ENCODE measurements at places on chromosomes 6 and 20.
A peak's percentile ranks its signal among the peaks of the same experiment; 100 is the strongest.

GRCh38 chr20:24160563-24161281 lies 172.1 kb upstream of the GGTLC1 start:
- peak; percentile 35 for DNase-seq

DNA sequence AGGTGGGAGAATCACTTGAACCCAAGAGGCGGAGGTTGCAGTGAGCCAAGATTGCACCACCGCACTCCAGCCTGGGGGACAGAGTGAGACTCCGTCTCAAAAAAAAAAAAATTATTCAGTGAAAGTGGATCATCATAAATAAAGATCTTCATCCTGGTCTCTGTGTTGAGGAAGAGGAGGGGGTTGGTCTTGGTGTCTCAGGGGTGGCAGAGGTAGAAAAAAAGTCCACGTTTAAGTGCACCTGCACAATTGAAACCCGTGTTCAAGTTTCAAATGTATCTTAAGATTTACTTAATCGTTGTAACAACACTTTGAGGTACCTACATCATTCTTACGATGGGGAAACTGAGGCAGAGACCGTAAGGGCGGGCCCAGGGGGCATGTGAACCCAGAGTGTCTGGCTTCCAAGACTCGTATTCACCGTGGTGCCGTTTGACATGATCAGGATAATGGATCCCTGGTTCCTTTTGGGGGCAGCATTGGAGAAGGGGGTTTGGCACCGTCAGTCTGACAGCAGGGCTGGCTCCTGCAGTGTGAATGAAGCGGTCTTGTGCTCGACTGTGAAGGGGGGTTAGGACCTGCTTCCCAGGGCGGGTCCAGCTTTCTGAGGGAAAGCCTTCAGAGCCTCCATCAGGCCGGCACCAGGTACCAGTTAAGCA lies 32.9 kb upstream of the ID1 start:
- DNase-seq = peak; percentile 32

DNA sequence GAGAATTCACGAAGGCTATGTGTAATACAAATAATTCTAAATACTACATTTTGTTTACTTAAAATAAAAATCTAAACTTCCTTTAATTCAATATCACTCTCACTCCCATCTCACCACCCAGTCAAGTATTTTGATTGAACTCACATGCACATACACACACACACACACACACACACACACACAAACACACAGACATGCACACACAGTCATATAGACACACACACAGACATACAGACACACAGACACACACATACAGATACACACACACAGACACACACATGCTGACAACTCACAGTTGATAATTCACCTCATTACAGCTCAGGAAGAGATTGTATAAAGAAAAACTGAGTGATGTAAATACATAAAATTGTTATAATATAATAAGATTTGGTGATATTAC lies 559.8 kb upstream of the SLC35B3 start:
- no peak for DNase-seq

GRCh38 chr6:82891076-82891475 lies 174.6 kb downstream of the UBE3D start:
- DNase-seq = no peak

DNA sequence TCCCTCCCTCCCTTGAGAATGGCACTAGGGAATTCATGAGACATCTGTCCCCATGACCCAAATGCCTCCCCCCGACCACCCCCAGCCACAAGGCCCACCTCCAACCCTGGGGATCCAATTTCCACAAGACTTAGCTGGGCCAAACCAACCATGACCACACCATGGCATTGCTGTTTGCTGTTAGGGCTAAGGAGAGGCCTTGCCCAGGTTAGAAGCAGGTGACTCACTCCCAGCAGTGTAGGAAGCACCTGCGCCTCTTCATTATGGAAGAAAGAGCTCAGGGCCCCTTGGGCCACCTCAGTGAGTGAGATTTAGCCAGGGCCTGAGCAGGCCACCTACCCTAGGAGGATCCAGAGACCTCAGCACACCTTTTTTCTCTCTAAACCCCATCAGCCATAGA lies 337.9 kb downstream of the TAF4 start:
- DNase-seq = no peak

DNA sequence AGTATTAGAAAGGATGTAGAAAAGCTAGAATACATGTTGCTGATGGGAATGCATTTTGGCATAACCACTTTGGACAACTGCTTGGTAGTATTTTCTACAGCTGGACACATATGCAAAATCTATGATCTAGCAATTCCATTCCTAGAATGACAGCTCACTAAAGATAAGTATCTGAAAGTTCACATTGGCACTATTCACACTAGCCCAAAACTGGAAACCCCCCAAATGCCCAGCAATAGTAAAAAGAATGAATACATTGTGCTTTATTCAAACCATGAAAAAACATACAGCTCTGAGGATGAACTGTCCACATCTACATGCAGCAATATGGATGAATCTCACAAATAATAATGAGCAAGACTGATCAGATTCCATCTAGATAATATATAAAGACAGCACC lies 79.0 kb downstream of the PPP1R3G start:
- DNase-seq = no peak

- DNase-seq = no peak
These were observed 110.7 kb upstream of the ADGRF1 start for GRCh38 chr6:47152666-47153403.

DNA sequence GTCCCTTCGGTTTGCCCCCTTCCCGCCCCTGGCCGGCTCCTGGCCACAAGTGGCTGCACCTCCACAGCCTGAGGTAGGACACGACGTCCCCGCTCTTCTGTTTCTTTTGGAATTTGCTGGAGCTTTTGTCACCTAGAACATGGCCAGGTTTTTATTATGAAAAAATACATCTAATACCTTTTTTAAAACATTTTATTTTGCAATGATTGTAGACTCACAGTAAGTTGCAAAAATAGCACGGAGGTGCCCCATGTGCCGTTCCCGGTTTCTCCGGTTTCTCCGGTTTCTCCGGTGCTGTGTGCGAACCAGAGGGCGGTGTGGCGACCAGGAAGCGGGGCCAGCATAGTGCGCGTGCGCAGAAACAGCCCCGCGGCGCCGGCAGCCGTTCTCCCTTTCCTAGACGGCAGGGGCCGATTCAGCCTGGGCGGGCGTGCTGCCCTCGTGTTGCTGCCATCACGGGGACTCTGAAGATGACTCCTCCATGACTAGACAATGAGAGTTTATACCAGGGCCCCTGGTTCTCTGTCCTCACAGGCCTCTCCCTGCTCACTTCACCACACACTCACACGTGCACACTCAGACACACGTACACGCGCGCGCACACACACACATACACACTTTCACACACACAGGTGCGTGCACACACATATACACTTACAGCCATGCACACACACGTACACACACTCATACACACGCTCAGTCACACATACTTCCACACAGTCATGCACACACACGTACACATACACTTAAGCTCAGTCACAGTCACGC lies 102.1 kb downstream of the TMEM242 start:
- DNase-seq = peak; percentile 41

GRCh38 chr20:44586289-44586911 lies 4.0 kb downstream of the PKIG start:
- no peak for DNase-seq

GRCh38 chr6:162459985-162460384 lies 267.6 kb downstream of the PRKN start:
- no peak for DNase-seq

DNA sequence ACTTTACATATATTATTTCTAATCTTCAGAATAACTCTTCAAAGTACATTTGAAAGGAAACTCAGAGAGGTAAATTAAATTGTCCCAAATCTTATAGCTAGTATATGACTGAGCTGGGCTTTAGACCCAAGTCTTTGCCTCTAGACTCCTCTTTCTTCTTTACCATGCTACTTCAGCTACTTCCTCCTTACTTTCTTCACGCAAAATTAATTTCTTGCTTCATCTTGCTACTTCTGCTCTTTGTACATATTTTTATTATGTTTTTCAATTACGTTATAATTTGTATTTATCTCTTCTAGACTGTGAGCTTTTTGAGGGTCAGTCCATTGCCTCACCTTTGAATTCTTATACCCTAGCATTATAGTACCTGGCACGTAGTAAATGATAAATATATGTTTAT lies 5.3 kb downstream of the TMEM170B start:
- DNase-seq = no peak

- no peak for DNase-seq
These were observed 331.1 kb upstream of the HSF2 start for GRCh38 chr6:122068291-122068769.

DNA sequence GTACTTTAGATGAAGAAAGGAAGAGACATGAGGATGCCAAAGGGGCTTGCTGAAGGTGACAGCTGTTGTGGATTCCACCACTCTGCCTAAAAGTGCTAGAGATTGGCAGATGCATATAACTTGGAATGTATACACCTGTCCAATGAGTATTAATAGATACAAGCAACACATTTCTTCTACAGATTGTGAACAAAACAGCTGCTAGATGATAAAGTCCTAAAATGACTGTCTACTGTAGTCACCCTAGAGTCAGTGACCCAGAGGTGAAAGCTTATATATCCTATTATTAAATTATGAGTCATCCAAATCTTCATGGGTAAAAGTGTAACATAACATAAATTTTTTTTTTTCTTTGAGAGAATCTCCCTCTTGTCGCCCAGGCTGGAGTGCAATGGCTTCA lies 5.2 kb downstream of the RNF217 start:
- DNase-seq = peak; percentile 21

DNA sequence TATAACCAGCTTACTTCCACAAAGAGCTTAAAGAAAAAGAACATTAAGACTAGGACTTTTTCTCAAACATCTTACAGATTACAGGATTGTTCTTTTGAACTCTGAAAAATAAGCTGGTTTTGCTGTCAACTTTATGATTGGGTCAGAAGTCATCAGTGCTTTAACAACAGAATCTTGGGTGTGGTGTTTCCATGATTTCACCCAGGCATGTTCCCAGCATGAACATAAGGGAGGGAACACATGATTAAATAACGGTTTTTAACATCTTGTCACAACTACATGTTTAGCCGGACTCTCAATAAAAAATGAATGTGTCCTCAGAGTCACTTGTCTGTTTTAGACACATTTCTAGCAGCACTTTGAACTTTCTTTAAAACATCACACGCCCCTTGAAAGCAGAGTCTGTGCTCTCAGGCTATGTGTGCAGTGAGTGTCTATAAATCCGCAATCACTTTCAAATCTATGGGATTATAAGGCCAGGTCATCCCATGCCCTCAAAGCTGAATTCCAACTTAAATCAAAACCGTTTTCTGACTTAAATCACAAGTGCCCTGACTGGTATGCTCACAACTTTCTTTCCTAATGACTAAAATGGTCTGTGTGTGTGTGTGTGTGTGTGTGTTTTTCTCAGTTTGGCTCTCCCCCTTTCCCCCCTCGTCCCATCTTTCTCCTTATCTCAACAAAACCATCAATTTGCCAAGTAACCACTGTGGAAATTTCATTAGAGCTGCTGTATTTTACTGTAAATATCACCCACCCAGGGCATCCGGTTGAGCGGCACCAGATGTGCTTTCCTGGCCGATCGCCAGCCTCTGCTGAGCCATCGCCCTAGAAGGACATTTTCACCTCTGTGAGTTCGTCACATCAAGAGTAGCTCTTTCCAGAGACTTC lies 216.8 kb upstream of the DTNBP1 start:
- DNase-seq = peak; percentile 41

DNA sequence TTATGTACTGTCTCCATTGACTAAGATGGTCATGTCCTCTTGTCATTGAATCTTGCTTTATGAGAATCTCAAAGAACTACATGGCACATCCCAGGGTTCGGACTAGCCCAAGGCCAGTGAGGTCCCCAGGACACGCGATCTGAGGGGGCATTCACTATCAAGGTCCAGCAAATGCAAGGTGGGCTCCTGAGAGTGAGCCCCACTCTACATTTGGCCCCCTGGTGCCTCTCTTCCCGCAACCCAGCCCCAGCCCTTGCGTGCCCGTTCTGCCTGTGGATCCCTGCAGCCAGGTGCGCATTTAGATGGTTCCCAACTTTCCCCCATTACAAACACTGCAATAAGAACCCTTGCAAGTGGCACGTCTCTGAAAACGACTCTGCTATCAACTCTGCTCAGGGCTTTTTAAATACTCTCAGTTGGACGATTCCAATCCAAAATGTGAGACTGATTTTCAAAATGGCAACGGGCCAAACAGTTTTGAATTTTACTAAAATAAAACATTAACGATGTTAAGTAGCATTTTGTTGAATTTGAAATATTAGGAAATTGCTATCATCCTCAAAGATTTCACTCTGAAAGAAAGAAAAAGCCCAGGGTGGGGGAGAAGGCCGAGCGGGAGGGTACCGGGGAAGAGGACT lies 59.6 kb downstream of the NFATC2 start:
- no peak for DNase-seq

DNA sequence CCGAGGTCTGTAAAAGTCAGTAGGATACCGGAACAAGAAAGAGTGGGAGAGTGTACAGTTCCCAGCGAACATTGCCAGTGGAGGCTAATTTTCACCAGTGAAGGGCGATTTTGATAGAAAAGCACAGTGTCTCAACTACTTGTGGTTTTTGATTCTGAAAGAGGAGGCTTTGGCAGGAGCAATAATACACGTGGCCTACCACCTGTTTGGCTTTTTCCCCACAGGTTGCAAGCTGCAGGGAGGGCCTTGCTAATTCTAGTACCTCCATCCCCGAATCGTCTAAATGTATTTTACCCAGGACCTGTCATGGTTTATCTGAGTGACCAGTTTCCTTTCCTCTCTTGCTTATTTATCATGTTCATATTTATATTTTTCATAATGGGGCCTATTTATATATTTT lies 3.3 kb upstream of the EFCAB8 start:
- DNase-seq = no peak

DNA sequence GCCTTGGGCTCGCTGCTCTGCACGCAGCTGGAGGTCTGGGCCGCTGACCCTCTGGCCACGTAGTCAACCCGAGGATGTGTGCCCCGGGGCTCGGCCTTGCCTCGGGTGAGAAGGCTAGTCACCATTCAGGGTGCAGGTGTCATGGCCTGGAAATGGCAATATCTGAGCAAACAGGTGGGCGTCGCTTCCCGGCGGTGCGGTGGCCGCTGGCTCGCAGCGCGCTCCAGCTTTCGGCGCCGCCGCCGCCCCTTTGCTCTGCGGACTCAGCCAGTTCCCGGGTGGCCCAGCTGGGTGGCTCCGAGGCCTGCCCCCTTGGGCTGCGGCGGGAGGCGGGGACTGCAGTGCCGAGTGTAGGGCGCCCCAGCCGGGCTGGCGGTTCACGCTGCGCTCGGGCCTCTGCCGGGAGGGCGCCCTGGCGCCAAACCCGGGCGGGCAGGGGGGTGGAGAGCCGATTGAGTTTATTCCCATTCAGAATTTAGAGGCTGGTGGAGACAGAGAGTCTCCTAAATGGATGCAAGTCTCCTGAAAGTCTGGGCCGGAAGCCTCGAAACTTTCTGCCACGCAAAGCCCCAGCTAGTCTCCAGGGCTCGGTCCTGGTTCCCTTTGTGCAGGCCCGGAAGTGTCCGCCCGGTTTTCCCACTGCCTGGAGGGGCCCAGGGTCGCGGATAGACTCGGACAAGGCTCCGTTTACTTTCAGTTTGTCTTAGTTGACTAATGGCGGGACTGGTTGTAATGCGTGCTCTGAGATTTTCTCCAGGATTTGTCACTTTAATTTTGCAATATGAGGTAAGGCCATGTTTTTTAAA lies 11.3 kb upstream of the TFAP2A start:
- DNase-seq = peak; percentile 69

GRCh38 chr20:49372095-49372734 lies 94.4 kb upstream of the ZNFX1 start:
- DNase-seq = no peak

Data from HTR-8/SVneo (cell line).